Activated T-cell treated with anti-CD3 and anti-CD28 coated beads, Interleukin-2, amount 50 U/mL, for 48 hours (primary cell): ENCODE measurements at places on chromosomes 12 and 14.
A peak's percentile ranks its signal among the peaks of the same experiment; 100 is the strongest.

DNA sequence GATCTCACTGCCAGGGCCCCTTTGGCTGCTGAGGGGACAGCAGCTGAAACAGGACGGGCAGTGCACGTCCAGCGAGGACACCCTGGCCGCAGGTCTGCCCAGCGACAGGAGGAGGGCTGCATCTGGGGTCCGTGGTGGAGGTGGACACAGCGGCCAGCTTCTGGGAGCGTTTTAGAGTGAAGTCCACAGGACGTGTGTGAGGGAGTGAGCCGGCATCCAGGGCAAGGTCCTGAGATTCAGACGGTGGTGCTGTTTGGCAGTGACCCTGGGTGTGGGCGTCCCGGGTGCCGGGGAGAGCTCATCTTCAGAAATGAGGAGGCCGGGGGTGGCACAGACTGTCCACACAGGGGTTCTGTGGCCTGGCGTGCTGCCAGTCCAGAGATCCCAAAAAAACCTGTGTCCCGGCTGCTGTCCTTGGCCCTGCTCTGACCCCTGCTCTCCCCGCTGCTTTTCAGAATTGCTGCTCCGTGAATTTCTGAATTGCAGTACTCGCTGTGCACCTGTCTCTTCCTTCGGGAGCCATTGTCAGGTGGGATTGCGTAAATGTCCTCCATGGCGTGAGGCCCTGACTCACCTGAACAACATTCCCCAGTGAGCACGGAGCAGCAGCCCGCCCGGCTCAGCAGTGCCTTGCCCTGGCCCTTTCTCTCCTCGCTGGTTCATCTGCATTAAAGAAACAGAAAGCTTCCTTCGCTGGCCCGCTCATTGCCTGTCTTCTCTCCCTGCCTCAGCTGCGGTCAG, 183.5 kb upstream of the C14orf180 start:
- no peak for DNase-seq

DNA sequence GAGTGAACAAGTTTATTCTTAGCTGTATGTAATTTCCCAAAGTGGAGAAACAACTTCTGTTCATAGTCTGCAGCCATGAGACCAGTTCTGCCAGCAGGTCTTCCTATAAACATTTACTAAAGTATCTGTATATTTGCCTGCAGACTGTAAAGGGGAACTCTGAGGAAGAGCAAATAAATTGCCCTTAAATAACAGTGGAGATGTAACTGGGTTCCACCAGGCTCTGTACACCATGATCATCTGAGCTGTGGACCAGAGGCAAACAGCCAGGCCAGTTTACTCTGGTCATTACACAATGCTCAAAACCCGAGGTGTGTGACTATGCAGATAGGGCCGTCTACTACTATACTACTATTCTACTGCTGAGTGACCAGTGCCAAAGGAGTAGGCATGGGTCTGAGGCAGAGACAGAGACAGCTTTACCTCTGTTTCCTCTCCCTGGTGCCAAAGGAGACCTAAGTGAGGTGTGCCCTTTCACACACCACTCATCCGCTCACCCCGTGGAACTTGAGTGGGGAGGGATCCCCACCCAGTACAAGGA, 21.1 kb upstream of the CERS5 start:
- no peak for DNase-seq

- no peak for DNase-seq
These were observed 25.8 kb upstream of the LRTM2 start for GRCh38 chr12:1794440-1795090.

DNA sequence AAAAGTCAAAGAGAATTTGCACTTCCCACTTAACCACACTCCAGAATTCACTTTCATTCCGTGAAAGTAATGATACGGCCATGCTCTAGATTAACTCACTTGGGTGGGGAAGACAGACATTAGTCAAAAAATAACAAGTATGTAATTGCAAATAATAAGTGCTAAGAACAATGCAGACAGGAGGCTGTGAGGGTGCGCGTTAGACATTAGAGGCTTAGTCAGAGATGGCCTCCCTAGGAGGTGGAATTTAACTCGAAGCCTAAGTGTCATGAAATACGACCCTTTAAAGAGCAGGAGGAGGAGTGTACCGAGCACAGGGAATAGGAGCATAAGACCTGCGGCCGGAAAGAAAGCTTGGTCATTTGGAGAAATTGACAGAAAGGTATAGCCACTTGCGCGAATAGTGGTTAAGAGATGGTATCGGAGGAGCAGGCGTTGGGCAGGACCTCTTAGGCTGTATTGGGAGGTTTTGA, 628 bp downstream of the SNRPF start:
- DNase-seq: peak; percentile 45

- DNase-seq: no peak
These were observed 41.9 kb downstream of the CYP46A1 start for GRCh38 chr14:99725774-99726537.

DNA sequence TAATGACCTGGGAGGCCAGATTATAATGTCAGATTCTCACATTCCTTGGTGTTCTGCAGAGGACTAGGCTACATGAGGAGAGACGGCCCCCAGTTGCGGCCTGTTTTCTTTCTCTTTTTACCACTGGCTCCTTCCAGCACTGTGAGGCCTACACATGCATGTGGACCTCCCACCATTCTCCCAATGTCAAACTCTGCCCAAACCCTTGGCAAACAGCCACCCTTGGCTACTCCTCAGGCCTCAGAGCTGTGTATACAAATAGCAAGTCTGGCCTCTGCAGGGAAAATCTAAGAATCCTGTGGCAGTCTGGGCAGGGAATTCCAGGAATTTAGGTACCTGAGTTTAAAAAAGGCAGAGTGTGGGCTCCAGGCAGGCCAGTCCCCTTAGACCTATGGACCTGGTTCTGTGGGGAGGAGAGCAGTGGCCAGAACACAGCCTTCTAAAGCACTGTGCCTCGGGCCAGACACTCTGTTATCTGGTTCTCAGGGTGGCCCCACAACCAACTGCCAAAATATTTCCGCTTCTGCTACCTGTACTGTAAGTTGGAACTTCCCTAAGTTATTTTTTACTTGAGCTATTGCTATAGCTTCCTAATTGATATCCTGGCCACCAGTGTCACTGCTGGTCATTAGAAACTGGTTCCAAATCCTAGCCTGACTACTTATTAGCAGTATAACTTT, 19.9 kb upstream of the NEDD1 start:
- DNase-seq: no peak

DNA sequence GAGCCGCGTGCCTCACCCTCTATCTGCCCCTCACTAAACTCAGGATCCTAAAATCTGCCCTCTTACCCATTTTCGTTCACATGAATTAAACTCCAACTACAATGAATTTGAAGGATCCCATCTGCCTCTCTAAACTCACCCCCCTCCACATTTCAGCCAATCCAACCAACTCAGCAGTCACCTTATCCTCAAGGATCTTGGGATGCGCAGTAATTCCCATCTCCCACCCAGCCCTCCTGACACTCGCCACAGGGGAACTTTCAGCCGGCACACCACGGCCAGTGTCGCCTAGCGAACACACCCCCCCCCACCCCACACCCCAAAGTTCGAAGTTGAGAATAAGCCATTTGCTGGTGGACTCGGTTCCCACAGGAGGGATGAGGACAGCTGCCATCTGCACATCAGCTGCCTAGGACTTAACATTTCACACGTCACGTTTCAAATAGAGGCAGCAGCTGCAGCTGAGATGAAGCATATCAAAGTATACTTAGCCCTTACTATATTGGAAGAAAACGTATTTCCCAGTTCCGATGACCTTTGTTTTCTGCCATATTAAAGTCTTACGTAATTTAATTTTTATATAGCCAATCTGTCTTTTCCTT, 8.7 kb upstream of the SELPLG start:
- no peak for DNase-seq

DNA sequence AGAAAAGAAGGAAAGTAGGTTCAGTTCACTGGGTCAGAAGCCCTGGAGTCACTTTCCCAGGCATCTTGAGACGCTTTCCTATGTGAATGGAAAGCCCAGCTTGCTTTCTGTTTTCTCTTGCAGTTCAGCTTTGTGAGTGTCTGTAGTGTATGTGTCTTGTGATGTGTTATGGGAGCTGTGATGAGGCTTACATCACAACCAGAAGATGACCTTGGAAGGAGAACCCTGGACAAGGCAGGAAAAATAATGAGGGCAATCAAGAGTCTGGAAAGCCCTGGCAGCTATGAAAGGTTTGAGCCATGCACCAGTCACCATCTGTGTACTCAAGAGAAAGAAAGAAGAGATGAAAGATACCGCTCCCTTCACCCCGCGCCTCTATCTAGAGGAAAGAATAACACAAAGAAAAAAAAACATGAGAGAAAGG, 35.2 kb upstream of the PTGR2 start:
- DNase-seq: no peak

GRCh38 chr14:49479432-49479831, 106.7 kb downstream of the RPS29 start:
- no peak for DNase-seq

DNA sequence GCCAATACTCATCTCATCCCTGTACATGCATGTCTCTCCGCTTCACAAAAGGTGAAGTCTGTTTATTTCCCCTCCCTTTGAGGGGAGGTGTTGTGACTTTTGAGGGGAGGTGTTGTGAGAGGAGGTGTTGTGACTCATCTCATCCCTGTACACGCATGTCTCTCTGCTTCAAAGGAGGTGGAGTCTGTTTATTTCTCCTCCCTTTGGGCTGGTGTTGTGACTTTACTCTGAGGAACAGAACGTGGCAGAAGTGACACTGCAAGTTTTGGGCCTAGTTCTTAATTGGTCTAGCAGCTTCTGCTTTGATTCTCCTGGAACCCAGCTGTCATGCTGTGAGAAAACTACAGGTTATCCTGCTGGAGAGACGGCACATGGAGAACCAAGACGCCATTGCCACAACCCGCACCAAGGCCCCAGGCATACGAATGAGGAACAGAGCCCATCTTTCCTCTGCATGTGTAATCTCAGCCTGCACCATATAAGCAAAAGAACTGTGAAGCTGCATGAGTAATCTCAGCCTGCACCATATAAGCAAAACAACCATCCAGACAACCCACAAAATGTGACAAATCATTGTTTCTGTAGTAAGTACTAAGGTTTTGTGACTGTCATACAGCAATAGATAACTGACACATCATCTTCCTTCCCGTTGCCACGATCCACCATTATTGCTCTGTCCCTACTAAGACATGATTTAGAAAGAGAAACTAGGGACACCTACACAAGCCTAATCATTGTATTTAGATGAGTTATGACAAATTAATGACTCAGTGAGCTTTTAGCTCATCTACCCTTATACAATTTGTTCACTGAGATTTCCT, 30.0 kb downstream of the GALNT4 start:
- peak; percentile 74 for DNase-seq

- DNase-seq: no peak
These were observed 1.8 kb upstream of the MED6 start for GRCh38 chr14:70602254-70602653.

DNA sequence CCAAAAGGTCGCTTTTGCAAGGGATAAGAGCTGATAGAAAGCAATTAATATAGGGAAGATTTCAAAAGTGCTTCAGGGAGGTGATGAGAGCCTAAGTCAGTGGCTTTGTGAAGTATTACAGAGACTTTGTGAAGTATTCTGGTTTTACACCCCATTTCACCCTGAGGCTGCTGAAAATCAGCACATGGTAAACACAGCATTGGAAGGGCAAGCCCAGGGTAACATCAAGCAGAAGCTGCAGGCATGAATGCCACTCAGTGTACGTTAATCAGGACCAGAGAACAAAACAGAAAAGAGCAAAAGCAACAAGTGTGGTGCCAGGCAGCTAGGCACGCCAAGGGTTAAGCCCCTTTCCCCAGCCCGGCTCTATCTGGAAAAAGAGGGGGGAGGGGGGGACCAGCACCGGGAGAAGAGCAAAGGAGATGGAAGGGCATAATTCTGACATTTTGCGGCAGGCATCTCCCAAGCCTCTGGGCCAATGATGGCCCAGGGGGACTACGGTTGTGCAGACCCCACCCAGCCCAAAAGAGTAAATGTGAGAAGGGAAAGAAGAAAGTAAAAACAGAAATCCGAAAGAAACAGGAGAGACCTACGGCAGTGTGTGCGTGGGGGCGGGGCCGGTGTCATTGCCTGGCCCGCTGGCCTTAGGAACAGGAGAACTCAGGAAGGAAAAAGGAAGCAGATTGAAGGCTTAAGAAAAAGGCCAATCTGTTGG, 58.9 kb downstream of the DHRS2 start:
- DNase-seq: no peak

GRCh38 chr14:95195031-95195430, 37.7 kb upstream of the DICER1 start:
- DNase-seq: no peak

GRCh38 chr14:99475179-99475578, 5.5 kb downstream of the SETD3 start:
- DNase-seq: no peak

DNA sequence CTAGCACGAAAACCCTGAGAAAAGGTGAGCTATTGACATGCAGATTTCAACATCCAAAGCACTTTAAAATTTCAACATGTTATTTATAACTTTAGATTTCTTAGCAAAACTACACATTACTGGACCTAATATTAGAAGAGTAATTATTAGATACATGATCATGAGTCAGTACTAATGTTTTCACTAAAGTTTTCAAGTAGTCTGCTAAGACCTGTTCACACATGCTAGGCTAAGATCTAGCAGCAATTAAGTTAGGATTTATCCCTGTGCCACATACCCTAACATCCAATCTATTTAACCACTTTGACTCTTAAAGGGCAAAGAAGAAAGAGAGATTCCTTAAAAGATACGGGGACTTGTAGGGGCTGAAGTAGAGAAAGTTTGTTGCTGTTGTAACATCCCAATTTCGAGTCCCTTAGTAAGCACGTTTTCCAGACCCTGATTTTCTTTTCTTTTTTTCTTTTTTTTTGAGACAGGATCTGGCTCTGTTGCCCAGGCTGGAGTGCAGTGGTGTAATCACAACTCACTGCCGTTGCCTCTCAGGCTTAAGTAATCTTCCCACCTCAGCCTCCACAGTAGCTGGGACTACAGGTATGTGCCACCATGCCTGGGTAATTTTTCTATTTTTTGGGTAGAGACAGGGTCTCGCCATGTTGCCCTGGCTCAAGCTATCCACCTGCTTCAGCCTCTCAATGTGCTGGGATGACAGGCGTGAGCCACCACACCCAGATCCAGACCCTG, 102.5 kb upstream of the ATF7IP start:
- no peak for DNase-seq

- DNase-seq: no peak
These were observed 53.4 kb downstream of the PLCZ1 start for GRCh38 chr12:18684430-18684829.

DNA sequence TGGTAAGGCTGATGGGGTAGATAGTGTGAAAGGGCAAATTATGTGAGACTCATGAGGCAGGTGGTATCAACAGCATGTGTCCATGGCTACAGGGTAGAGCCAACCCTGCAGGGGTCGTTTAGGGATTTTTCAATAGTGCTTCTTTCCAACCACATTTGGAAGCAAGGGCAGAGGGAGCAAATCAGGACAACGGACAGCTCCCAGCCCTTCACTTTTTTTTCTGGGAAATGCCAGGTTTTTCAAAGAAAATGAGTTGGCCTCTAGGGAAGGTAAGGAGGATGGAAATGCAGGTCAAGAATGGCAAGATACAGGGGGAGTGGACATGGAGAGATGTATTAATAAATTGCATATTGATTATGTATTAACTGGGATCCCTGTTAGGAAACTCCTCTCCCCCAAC, 4.9 kb upstream of the CMA1 start:
- no peak for DNase-seq

DNA sequence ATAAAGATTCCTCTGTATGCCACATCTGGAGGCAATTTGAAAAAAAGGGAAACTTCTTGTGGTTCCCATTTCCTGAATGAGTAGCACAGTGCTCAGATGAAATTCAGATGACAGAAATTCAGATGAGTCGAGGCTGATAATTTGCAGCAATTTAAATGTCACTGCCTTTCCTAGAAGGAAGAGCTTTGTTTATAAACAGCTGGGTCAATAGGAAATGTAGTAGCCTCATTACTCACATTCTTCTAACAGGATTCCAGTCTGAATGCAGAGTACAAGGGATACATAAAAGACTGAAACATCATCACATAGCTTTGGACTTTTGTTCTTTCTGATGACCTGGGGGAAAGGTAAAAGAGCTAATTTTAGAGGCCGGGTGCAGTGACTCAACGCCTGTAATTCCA, 11.3 kb upstream of the DACT1 start:
- no peak for DNase-seq
